Fibroblast of upper back skin (primary cell): ENCODE measurements at places on chromosomes 2 and 18.
A peak's percentile ranks its signal among the peaks of the same experiment; 100 is the strongest.

- DNase-seq = no peak
Measured at GRCh38 chr18:39259736-39260135, 1694.1 kb upstream of the CELF4 start.

DNA sequence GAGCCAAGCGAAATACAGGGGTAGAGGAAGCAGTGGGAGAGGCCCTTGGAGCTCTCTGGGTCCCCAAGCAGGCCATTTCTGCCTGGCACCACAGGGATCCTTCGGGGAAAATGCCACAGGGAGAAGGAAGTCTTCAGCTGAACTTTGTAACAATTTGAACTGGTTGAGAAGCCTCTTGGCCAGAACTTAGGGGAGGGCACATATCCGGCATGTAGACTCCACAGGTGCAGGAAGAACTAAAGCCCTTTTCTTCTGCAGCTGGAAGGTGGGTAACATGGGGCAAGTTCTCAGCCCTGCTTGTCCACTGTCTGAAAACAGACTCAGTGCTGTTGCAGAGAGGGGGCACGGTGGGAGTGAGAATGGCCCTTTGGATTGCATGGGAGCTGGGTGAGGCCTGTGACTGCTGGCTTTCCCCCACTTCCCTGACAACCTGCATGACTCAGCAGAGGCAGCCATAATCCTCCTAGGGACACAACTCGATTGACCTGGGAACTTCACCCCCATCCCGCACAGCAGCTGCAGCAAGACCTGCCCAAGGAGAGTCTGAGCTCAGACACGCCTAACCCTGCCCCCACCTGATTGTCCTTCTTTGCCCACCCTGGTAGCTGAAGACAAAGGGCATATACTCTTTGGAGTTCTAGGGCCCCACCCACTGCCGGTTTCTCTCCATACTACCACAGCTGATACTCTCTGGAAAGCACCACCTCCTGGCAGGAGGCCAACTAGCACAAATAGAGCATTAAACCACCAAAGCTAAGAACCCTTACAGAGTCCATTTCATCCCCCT is 101.6 kb upstream of the FAM136A start:
- DNase-seq = no peak

GRCh38 chr2:215399067-215399716 is 36.7 kb downstream of the FN1 start:
- DNase-seq = no peak

DNA sequence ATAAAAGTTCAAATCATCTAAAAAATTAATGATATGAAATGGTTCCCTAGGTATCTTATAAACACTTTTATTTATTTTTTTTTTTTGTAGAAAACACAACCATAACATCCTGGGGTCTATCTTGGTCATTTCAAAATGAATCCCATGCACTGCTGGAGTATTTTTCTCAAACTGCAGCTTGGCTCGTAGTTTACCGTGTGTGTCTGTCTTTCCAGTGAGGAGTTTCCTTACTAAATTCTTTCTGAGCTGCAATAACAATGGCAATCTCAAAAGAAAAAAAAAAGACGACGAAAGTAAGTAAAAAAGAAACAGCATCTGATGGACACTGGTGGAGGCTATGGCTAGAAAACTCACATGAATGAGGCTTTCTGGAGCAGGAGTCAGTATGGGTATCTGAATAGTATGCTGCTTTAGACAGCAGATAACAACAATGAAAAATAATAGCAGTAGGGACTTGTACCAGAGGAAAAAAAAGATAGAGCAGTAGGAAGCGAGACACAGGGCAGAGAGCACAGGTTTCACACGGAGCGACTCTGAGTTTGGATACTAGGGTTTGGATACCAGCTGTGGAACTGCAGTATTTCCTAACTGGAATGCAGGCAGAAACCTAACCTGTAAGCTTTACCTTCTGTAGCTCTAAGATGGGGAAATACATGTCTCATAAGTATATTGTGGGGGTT is 43.5 kb downstream of the CALCRL start:
- DNase-seq = no peak

DNA sequence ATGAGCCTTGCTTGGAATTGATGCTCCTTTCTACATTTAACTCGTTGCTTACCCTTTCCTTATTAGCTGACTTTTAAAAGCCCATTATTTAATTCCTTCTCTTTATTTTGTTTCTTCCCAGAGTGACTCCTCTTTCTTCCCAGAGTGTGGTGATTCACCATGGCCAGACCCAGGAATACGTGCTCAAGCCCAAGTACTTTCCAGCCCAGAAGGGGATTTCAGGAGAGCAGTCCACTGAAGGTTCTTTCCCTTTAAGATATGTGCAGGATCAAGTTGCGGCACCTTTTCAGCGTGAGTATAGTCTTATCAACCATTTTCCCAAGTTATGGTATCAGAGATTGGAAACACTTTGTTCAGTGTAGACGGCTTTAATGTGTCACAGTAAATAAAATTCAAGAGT is 163.7 kb downstream of the LTBP1 start:
- DNase-seq = peak; percentile 45

- DNase-seq = no peak
Measured at GRCh38 chr18:47403949-47404348, 152.5 kb upstream of the SKOR2 start.

GRCh38 chr2:24855022-24855622 is 61.9 kb downstream of the CENPO start:
- no peak for DNase-seq

DNA sequence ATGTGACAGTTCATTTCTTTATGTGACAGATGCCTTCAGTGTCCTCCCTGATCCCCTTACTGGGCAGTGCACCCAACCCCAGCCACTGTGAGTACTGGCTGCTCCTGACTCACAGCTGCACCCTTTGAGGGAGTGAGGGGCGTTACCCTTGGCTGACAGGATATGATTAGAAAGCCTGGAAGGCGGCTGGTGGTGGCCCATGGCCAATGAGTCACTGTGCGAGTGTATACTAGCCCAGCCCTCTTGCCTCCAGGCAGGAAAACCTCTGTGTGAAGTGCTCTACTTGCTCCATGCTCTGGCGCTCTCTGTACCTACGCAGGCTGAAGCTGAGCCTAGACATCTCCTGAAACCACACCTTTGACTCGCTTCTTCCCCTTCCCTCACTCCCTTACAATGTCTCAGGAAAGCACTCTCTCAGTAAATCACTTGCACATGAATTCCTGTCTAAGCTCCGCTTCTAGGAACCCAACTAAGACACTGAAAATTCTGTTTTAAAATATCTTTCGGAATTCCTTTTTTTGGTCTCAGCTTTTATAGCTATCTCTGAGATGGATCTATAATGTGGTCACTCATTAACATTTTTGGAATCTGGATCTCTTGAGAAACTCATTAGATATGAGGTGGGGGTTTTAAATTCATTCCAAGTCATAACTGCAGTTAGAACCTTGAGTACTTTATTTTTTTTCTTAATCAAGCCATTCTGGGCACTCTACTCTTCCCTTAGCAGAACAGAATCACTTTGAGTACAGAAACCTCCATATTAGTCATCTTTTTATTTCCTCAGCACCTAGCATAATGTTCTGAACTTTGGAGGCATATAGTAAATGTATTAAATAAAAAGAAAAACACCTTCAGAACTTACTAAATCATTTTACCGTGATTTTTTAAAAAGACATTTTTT is 25.3 kb upstream of the STAM2 start:
- DNase-seq = peak; percentile 97

- peak; percentile 61 for DNase-seq
Measured at GRCh38 chr2:66915237-66915636, 480.3 kb downstream of the MEIS1 start.

DNA sequence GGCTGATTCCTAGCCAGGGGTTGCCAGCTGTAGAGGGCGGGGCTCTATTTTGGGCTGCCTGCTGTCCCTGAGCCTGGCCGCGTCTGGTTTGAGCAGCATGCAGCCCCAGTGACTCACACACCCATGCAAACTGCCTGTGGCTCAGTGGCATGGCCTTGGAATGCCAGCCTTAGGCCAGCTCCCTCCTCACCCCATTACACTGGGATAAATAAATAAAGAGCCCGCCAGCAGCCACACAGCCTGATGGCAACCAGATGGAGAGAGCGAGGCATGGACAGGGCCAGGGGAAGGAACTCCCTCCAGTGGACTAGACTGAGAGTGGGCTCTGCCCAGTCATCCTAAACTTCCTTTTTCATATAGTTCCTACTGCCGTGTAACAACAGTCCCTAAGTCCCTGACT is 18.3 kb downstream of the NHEJ1 start:
- peak; percentile 59 for DNase-seq

- DNase-seq = no peak
Measured at GRCh38 chr18:74069178-74070050, 78.2 kb downstream of the FBXO15 start.

DNA sequence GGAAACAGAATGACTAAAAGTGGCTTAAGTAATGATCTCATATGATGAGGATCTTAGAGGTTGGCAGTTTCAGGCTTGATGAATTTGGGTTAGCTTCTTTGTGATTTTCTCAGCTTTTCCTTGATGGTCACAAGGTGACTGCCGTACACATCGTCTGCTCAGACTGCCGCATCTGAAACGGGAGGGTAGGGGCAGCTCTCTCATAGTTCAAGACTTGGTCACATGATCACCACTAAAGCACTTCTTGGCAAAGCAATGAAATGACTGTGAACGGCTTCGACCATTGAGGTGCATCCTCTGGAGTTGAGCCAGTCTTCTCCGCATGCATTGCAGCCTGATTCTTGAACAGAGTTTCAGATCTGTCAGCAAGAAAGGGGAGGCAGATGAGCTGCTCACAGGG is 43.8 kb downstream of the LPIN1 start:
- no peak for DNase-seq

DNA sequence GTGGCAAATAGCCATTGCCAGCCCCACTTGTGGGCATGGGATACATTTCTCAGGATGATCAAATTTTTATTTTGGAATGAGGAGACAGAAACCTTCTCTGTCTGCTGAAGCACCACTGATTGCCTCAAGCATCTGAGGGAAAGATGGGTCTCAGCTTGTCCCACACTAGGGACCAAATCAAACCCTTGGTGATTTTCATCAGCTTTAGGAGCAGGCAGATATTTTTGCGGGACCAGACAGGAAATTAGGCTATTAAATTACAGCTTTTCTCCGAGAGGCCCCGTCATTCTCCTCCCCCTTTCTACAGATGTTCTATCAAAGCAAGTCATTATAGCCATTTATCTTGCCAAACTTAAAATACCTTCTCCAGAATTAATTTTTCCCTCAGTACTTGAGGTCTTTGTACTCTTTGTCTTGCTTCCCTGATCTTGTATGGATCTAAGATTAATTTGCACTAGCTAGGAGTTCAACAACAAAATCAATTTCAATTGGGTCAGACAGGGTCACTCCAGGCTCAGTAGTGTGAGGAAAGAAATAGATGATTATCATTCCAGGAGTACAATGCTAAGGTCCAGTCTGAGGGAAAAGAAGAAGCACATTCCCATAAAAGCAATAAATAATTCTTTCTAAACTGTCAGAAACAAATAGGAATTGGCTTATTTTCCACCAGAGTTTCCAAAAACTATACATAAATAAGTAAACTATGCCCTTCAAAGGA is 818.1 kb upstream of the SOX11 start:
- no peak for DNase-seq

DNA sequence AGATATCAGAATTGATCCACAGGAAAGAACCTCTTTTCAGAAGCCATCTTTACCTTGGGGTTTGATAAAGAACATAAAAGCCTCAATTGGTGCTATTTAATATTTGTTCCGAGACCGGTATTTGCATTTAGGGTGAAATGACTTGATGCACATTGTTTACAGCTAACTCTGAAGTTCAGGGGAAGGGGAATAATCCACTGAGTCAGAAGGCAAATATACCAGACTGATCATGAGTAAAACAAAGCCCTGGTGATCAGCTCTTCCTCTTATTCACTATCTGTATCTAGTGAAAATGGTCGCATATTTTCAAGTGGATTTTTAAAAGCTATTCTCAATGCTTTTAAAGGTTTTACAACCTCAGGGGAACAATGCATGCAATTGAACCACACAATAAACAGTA is 53.0 kb upstream of the ATP8B1 start:
- DNase-seq = no peak

- no peak for DNase-seq
Measured at GRCh38 chr2:37316181-37316580, 8.5 kb downstream of the PRKD3 start.

GRCh38 chr2:200199005-200199404 is 107.5 kb upstream of the SPATS2L start:
- DNase-seq = no peak

DNA sequence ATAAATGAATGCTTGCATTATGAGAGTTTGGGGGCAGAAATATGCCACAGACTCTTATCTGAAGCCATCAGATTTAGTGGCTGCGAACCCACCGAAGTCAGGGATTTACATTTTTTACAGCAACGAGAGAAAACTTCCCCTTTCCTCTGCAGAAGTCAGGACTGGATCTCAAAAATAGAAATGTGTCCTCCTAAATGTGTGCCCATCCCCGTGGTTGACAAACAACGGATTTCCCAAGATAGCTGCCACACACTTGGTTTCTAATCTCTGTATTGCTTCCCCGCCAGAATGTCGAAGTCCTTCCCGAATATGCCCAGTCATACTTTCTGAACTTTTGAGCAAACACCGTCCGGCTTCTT is 879 bp upstream of the ADAM23 start:
- DNase-seq = no peak

DNA sequence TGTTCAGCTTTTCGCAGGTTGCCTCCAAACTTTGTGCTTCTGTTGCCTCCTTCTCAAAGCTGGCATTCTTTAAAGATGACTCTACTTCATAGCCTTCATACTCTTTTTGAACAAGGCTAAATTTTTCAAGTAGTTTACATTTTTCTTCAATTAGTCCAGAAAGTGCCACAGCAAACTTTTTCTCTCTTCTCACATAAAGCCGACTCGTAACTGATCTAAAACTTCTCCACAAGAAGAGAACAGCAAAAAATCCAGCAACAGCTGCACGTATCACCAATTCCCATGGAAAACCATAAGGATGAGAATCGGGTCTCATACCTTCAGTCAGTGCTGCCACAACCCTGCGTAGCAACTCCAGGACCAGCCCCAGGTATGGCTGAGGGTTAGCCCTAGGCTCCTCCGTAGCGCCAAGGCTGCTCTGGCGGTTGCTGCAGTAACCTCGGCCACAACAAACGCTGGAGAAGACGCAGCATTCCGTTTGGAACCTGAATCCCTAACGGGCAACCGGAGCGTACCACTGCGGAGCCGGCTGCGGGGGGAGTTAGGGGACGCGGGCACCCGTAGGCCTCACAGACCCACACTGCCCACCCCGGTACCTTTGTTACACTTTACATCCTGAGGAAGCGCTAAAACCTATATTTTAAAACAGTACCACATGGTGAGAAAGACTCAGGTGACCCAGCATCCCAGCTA is at the start of gene CTAGE1:
Gene CTAGE1 (minus strand): TSS at position 420 of the 693 bp plus-strand sequence. CDS start 104 bp downstream, at position 316.
- DNase-seq = peak; percentile 46

DNA sequence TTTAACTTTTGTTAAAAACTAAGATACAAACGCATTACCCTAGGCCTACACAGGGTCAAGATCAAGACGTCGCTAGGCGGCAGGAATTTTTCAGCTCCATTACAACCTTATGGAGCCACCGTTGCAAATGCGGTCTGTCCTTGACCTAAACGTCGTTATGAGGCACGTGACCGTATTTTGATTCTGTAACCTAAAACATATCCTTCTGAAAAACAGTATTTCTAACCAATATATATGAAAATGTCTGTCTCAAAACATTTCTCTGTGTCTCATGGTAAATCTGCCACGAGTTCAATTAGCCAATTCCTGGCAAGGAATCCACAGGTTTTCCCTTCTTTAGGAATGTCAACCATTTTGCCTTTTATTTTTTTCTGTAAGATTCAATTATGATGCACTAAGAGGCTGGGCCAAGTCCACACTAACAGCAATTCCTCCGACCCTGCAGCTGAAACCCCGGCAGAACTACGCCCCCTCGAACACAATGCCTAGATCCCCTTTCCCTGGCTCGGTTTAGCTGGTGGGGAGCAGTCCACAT is 1.7 kb downstream of the RTN4 start:
- DNase-seq = peak; percentile 45
